ENCODE measurements at places on chromosomes 11 and 22.

DNA sequence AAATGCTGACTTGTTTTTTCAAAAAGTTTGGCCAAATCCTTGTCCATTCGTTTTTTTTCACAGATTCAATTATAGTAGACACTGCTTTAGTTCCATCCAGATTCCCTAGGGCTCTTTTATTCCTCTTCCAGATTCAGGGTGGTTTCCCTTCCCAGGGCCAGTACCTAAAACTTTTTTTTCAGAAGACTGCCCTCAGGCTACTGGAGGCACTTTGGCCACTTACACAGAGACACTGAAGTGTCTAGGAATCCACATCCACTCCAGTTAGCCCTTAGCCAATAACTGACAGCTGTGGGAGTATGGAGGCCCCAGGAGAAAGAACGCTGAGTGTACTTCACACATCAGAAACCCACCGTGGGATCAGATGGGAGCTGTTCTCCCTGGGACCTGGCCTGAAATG, 77.3 kb downstream of the CCDC34 start:
- no peak for DNase-seq

DNA sequence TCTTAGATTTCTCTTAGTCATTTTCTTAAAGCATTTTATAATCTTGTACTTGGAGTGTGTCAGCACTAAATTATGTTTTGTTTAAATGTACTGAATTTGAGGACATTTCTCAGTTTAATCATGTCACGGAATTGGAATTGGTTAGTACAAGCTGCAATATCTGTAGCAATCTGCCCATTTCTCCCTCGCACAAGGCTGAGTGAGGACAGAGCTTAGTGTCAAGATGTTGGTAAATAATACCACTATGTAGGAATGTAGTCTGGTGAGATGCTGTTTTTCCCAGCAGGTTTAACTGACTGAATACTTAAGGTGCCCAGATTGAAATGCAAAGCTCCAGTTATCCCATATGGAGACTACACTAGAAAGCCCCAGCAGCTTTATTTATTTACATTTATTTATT, 30.6 kb downstream of the SREBF2 start:
- DNase-seq = no peak

- no peak for DNase-seq
These were observed 1219.6 kb downstream of the BRD1 start for GRCh38 chr22:48607901-48608662.

DNA sequence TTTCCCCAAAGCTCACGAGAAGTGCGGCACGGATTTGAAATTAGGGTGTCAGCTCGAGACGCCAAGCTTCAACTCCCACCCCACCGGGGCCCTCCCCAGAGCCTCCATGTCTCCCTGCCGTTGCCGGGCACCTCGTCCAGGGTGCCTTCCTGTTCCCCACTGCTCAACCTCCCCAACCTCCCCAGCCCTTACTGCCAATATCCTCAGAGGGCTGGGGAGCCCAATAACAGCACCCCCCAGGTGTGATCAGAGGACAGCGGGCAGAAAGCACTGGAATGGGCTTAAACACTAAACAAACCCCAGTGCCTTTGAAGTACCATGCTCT, 1336.4 kb downstream of the TBC1D22A start:
- no peak for DNase-seq

DNA sequence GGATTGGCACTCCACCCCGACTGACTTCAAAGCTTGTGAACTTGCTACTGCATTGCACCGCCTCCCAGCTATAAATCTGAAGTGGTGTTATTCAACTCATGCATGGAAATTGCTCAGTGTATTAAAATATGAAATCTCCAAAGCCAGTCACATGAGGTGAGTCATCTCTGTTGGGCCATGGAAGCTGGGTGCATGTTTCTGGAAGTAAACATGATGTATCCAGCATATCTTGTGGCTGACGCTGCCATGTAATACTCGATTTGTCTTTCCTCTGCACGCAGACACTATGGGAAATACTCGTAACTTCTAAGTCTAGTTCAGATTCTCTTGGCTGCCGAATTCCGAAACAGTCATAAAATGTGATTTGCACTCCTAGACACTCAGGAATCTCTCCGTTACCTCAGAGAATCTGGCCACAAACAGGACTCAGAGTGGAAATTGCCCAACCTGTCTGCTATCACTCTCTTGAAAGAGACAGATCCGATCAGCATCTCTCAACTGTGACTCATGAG, 154.9 kb upstream of the MPPED2 start:
- no peak for DNase-seq

DNA sequence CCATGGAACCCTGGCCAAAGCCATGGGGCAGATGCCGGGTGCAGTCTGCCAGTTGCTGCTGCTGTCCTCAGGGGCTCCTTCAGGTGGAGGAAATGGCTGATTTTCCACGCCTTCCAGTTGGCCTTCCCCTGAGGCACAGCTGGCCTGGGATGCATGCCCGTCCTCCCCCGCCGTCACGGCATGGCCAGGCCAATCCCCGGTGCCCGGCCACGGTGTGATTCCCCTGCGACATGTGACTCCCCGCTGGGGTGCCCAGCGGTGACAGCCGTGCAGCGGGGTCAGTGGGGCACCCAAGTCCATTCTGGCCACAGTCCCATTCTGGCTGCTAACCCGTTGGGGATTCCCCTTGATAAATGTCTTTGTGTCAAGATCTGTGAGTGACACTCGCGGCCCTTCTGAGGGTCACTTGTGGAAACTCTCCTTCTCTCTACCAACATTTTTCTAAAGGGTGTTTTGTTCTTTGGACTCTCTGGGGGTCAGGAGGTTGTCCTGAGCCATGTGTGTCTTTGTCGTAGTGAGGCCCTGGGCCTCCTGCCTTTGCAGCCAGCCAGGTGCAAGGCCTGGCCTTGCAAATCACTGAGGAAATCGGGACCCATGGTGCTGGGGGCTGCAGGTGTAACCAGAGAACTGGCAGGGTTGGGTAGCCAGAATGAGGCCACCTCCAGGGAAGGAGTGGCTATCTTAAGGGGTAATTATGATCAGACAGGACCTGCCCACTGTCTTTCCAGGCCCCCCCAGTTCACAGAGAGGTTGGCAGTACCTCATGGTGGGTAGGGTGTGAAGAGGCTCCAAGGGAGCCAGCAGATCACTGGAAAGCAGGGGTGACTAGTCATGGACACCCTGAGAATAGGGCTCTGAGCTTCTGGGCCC, 37.1 kb downstream of the KCNQ1OT1 start:
- DNase-seq = no peak

Measured in NCI-H146 (cell line).